ENCODE measurements at places on chromosomes 5 and 9.

DNA sequence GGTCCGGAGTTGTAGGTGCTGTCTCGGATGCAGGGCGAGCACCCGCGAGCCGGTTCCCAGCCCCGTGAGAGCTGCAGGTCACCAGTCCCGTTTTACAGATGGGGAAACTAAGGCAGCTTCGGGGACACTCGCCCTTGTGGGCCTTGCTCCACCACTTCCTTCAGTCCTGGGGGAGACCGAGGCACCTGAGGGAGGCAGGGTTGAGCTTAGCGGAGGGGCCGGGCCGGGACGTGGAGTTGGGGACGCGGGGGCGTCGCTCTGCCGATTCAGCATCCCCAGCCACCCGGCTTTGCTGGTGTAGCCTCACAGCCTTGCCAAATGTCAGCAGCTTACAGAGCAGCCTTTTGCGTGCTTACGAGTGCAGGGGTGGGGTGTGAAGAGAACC lies 530 bp downstream of the BBLN start:
- DNase-seq: peak; percentile 60

DNA sequence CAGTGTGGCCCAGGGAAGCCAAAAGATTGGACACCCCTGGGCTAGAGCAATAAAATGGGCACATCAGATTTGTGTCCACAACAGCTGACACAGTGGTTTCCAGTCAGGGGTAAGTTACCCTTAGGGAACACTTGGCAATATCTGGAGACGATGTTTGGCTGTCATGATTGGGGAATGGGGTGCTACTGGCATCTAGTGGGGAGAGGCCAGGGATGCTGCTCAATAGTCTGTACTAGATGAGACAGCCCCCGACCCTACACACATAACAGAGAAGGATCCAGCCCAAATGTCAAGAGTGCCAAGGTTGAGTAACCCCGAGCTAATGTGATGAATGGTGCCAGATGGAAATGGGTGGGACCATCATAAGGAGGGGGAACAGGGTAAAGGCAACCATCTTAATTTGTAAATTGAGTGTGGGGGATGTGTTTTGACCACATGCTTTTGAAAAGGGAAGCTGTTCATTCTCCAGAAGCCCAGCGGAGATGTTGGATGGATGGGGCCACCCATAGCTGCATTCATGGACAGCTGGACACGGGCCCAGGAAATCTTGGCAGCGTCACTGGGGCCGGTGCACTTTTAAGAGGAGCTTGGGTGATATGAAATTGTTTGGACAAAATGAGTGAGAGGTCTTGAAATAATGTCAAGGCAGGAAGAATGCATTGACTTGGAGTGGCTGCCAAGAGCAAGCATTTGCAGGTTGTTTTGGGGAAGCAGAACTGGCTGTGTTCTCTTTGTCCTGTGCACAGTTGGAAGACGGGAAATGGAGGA lies 33.4 kb downstream of the SYK start:
- DNase-seq: no peak

DNA sequence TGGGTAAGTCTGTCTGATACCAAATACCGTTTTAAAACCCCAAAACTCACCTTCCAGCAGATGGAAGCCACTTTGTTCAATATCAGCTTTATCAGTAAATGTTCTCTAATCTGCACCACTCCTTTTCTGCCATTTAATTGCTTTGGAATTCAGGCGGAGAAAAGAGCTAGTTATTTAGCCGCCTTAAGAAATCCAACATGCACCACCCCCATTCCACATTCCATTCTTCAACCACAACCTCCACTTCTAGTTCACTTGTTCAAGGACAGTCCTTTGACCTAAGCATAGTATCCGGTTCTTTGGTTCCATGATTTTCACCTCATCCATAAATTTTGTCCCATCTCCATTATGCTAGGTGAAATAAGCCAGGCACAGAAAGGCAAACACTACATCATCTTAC lies 240.1 kb downstream of the DNAH5 start:
- no peak for DNase-seq

GRCh38 chr9:78821126-78821822 lies 524.3 kb downstream of the PSAT1 start:
- DNase-seq: peak; percentile 74

DNA sequence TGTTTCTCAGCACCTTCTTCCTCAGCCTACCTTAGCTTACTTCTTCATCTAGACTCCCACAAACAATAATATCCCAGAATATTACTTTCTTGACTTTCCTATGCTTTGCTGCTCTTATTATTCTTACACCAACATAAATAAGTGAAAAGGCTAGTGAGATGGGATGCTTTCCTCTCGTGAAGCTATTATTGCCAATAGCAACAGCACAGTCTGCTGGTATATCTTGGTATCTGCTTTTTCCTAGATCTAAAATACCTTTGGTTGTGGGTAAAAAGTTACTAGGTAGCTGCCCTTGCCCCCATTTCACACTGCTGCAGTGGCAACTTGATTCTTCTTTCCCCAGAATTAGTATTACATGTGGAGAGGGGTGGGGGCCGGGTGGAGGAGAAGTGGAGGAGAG lies 26.1 kb upstream of the GLIPR2 start:
- DNase-seq: no peak

GRCh38 chr5:113232667-113233066 lies 202.1 kb downstream of the TSSK1B start:
- no peak for DNase-seq

- DNase-seq: no peak
Measured at GRCh38 chr9:128365525-128365924, 5.6 kb upstream of the URM1 start.

GRCh38 chr9:112366591-112366990 lies 13.3 kb upstream of the HSDL2 start:
- DNase-seq: peak; percentile 22

GRCh38 chr9:128469070-128469469 lies 13.3 kb downstream of the ODF2 start:
- DNase-seq: no peak

DNA sequence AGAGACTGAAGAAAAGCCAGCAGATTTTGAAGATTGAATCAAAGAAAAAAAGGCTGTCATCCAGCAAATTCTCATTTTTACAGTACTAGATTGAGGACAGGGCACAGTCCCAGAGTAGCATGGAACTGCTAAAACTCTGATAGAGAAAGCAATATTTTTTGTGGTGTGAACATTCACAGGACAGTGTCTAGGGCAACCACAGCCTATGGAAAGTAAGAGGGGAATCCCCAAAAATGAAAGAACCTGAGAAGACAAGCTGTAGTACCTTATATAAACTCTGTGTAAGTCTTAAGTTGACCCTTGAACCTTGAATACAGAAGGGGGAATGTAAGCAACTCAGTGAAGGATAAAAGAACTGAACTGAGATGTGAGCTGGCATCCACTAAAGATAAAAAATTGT lies 540.3 kb downstream of the HINT1 start:
- DNase-seq: no peak

DNA sequence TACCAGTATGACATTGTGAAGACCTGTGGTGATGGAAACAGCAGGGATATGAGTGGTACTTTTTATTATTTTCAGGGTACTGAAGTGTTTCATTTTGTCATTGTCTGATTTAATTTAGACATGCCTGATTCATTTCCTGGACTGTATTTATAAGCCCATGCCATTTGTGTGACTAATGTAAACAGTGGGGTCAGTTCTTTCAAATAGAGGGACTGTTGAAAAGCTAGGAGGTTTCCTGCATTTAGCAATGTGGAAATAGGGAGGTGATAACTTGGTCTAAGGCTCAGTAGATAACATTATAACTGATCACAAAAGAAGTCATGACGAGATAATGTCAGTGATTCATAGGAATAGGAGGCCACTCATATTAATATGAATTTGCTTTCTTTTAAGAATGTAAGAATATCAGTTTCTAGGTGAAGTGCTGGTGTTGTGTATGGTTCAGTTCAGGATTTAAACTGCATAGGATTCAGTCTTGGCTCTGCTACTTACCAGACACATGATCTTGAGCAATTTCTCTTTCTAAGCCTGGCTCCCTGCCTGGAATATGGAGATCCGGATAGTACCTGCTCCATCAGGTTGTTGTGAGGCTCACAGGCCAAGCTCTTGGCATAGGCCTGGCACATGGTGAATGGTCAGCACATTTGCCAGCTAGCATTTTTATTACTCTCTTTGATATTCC lies 7.5 kb downstream of the RASGRF2 start:
- peak; percentile 27 for DNase-seq

GRCh38 chr5:131640043-131640856 lies 5.2 kb upstream of the RAPGEF6 start:
- DNase-seq: peak; percentile 8

All from DMS53 (cell line).